Glomerular endothelial cell (primary cell): ENCODE measurements at places on chromosomes 1 and 21. TPM values are rescaled to one million over a fixed set of nuclear protein-coding genes. Genes with fewer than 3 reads are reported as not detected.

The ICOSLG gene
- 4.1 and 26.4 TPM in 2 replicates for total RNA-seq

The SPRR2B gene
- total RNA-seq: not detected in 2 replicates

The RGS13 gene
- not detected in 2 replicates for total RNA-seq

The ZSWIM5 gene
- 0.24 and 0.29 TPM in 2 replicates for total RNA-seq

The HES4 gene
- total RNA-seq: 90.3 and 219 TPM in 2 replicates

The KIF14 gene
- total RNA-seq: 2.8 and 3.6 TPM in 2 replicates

The TNNI3K gene
- not detected in 2 replicates for total RNA-seq

GRCh38 chr1:8161546-8162105, 135.5 kb upstream of the ERRFI1 start:
- no peak for DNase-seq

- no peak for DNase-seq
These were observed 29.5 kb downstream of the WDR26 start for GRCh38 chr1:224404916-224405603.

- DNase-seq: no peak
These were observed 21.9 kb downstream of the PIK3R3 start for GRCh38 chr1:46110521-46110920.

- no peak for DNase-seq
These were observed 24.0 kb downstream of the PTPRC start for GRCh38 chr1:198662821-198663220.

GRCh38 chr1:93844262-93845045, 34.6 kb downstream of the DNTTIP2 start:
- no peak for DNase-seq

GRCh38 chr1:12615159-12615864, 2.7 kb downstream of the DHRS3 start:
- no peak for DNase-seq

- no peak for DNase-seq
These were observed 39.1 kb downstream of the PSMG1 start for GRCh38 chr21:39144191-39144590.

GRCh38 chr1:160710517-160711252, 937 bp downstream of the CD48 start:
- DNase-seq: no peak

GRCh38 chr21:39439232-39439631, 6.3 kb downstream of the LCA5L start:
- no peak for DNase-seq

GRCh38 chr1:246971090-246971721, 36.7 kb downstream of the ZNF695 start:
- DNase-seq: no peak

GRCh38 chr1:227469708-227470107, 93.6 kb upstream of the ZNF678 start:
- no peak for DNase-seq

GRCh38 chr21:45202889-45203288, 84.8 kb downstream of the POFUT2 start:
- no peak for DNase-seq

DNA sequence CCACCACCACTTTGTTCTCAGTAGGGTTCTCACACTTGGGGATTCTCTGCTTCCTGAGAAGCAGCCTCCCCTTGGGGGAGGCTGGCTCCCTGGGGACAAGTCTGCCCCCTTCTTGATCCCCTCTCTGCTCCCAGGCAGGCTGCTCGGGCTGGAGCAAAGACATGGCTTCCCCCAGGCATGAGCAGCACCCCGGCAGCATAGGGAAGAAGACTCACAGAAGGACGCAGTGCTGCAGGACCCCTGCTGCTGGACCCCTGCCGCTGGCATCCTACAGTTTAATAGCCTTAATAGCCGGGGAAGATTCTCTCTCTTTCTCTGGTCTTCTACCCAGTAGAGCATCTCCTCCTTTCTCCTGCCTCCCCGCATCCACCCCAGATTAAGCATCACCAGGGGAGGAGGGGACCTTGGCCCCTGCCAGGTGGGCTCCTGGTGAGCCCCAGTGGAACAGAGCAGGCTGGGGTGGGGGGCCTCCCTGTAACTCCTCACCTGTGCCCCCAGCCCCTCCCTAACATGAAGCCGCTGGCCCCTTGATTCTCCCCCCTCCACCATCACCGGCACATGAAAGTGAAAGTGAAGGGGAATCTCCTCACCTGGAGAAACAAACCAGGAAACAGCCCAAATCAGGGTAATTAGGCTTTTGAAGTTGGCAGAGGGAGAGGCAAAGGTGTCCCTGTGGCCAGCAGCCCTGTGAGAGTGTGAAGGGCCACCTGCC, 2.5 kb downstream of the WNT3A start:
- DNase-seq: no peak

DNA sequence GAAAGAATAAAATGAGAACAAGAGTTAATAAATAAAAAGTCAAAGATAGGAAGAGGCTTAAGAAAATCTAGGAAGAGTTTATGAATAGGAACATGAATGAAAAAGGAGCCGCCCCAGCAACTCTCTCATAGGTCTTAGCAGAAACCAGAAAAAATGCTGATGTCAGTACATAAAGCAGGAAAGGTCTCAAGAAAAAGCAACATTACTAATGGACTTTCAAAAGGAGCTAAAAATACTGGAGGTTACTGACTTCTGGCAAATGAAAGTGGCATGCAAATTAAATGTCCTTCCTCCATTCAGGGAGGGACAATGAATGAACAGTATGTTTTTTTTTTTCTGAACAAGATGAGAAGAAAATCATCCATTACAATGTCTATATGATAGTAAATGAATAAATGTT, 387.6 kb downstream of the BRINP2 start:
- no peak for DNase-seq

- DNase-seq: no peak
These were observed 201.6 kb downstream of the DAB1 start for GRCh38 chr1:57222307-57222706.

- no peak for DNase-seq
These were observed 128.3 kb upstream of the KCNE2 start for GRCh38 chr21:34235514-34235913.

DNA sequence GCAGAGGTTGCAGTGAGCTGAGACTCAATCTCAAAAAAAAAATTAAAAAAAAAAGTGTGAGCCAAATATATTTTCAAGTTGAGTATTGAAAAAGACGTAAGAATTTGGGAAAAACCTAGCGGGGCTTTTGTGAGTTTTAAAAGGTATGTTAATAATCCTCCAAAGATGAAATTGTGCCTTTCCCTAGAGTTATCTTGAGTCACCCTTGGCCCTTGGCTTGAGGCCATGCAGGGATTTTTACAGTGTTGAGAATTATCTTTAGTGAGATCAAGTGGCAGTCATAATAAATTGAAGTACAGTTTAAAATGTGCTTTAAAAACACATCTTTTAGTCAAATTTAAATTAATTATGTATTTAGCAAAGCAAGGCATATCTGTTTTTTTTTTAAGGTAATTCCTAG, 32.7 kb downstream of the PPP2R5A start:
- DNase-seq: no peak

GRCh38 chr21:34143685-34144182, 70.4 kb downstream of the MRPS6 start:
- no peak for DNase-seq

GRCh38 chr1:207925210-207925609, 14.3 kb upstream of the CD34 start:
- DNase-seq: no peak

- no peak for DNase-seq
These were observed at the start of gene PROK1 for GRCh38 chr1:110450929-110451328. Gene PROK1, plus strand, starts transcription at chr1:110451149. Its CDS starts 68 bp downstream, at chr1:110451217.

DNA sequence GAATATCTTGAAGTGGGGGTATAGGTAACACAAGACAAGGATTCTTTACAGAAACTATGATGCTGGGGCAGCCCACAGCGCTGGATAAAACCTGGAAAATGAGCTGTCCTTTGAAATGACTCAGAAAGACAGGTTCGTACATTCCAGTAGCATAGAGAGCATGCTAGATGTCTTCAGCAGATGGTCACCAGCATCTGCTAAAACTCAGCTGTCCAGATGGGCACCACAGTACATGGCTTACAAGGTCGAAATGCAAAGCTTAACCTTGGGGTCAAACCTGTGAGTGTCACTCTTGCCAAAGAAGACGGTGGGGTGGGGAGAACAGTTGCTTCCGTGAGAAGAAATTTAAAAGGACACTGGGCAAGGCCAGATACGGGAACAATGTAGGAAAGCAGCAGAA, 41.3 kb upstream of the TRIM45 start:
- DNase-seq: no peak
